Glomerular endothelial cell (primary cell): ENCODE measurements at places on chromosomes 7 and 10.

DNA sequence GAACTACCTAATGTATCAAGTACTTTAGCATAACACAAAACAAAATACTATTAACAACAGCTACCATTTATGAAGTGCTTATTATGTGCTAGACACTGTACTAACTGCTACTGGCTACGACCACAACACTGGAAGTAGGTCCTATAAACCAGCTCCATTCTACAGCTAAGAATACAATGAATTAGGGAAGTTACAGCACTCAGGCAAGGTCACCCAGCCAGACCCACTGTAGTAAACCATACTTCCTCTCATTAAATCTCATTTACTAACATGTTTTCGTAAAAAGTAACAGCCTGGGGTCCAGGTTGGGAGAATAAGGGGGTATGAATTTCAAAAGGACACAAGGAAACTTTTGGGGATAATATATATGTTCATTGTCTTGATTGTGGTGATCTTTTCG, 25.4 kb downstream of the NAPEPLD start:
- DNase-seq, result no peak

DNA sequence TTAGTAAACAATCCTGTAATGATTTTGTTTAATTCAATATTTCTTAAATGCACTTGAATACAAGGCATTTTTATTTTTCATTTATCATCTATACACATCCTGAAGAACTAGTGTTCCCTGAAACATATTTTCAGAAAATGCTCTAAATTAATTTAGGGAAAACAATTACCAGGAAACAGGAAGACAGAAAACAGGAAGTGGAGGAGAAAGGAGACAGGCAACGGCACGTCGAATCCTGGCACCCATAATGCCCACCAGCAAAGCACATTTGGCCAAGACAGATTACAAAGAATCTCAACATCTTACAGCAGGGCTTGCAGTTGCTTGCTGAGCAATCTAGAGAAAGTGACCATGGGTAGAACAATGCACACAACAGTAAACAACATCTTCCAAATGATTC, 571.1 kb downstream of the GRID1 start:
- no peak for DNase-seq

DNA sequence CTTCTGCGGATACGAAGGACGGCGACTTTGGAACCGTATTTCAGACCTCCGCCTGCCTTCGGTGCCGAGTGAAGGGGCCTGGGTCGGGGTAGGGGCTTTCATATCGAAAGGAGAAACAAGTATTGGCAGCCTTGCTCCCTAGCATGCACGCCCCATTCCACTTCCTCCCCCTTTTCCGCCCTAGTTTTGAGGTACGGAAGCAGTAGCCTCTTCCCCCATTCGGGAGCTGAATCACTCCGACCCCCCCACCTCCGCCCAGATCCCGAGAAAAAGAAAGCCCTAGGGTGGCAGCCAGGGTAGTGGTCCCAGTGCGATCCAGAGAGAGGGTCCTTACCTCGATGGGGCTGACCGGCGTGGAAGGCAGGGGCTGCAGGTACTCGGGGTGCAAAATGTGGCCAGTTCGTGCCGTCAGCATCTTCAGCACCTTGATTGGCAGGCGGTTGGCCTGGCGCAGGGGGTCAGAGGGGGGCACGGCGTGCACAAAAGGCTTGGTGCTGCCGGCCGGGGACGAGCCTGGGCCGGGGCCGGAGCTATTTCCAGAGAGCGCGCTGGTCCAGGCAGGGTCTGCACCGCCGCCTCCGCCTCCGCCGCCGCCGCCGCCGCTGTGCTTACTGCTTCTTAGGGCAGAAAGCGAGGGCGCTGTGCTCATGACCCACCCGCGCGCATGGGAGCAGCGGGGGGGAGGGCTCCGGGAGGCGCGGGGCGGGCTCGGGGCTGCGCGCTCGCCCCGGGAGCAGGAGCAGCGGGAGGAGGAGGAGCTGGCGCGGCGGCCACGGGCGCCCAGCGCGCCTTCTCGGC, 594 bp downstream of the ZNF503 start:
- no peak for DNase-seq

GRCh38 chr7:159145490-159145855, 806 bp upstream of the VIPR2 start:
- DNase-seq, result no peak

DNA sequence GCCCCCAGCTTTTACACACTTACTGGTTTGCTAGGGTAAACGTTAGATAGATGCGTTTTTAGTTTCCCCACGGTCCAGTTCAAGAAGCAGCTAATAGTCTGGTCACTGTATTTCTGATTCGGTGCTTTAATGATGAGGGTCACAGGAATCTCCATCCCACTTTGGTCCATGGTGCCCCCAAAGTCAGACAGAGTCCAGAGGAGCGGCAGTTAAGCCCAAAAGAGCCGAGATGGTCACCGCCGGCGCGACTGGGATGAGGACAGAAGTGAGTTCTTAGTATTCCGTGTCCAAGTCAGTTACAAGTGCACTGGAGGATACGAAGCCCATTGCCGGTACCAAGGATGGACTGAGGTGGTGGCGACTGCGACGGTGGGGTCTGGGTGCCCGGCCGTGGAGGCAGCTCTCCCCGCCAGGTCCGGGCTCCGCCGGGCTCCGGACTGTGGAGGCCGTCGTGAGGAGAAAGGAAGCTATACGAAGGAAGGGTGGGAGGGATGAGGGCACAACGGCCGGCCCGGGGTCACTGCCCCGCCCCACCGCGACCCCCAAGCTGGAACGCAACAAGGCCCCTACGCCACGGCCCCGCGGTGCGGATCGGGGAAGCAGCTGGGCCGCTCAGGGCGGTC, 663 bp downstream of the HERPUD2 start:
- no peak for DNase-seq

DNA sequence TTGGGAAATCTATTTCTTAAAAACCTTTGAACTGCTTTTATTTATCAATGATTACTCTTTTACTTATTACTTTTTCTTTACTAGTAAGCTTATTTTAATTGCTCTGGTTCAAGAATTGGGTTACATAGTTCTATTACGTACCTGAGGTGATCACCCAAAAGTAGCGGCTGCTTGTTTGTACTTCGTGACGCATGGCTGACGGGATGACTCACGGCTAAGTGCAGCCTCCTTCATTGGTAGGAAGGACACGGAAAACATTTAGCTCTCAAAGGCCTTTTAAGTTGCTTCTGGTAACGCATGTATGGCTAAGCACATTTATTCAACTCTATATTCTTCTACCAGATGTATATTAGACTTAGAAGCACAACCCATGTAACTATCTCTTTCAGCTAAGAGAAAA, 285.8 kb upstream of the SP4 start:
- no peak for DNase-seq

GRCh38 chr10:49135575-49136313, 1.9 kb upstream of the FAM170B start:
- no peak for DNase-seq

DNA sequence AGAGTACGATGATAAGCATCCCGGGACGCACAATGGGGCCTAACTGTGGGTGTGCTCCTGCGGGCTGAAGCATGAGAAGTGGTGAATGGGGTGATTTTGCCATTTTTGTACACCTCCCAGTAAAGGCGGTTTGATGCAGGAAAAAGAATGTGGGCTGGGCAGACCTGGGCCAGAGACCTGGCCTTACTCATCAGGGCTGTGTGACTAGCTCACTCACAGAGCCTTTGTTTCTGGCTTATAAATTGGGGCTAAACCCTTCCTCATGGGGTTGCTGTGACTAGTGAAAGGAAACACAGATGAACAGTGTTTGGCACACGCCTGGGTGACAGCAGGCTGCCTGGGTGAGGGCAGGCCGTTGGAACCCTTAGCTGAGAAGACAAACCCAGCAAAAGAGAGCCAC, 18.0 kb downstream of the RRP12 start:
- DNase-seq, result no peak

DNA sequence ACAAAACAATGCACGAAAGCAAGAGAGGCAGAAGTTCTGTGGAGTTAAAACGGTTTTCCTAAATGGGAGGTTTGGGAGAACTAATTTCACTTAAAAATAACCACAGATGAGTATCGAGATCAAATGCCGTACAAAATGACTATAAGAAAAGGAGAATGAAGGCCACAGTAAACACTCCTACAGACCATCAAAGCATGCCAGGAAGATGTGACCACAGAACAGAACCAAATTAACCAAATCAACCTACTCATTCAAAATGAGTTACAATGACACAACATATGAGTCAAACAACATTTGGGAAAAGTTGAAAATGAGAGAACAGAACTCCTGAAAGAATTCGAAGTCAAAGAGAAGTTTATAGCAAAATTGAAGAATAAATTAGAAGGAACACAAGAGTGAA, 24.3 kb upstream of the DOCK1 start:
- DNase-seq, result no peak
